GM12865 (cell line): ENCODE measurements at places on chromosomes 3 and 15.

DNA sequence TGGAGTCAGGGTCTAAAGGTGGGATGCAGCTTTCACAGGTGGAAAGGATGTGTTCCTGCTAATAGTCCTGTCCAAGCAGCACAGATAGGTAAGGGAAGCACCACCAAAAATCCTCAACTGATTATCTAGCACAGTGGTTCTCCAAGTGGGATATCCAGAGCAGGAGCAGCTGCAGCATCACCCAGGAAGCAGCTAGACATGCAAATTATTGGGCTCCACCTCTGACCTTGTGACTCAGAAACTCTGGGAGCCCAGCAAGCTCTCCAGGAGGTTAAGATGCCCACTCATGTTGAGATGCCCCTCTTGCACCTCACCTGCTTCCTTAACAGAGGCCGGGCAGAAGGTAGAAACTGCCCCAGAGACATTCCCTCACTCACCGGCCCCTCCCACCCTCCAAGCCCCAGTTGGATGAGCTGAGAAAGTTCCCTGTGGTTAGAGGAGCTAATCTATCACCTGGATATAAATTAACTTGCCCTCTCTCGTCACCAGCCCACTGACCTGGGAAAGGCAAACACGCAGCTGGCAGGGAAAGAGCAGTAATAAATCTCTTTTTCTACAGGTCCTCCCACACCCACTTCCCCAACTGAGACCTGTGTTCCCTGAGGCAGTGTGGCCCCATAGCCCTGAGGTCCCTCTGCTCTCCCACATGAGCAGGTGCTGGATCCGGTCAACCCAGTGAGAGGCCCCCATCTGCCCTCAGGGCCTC is 39.3 kb downstream of the ADCY5 start:
- DNase-seq: no peak

DNA sequence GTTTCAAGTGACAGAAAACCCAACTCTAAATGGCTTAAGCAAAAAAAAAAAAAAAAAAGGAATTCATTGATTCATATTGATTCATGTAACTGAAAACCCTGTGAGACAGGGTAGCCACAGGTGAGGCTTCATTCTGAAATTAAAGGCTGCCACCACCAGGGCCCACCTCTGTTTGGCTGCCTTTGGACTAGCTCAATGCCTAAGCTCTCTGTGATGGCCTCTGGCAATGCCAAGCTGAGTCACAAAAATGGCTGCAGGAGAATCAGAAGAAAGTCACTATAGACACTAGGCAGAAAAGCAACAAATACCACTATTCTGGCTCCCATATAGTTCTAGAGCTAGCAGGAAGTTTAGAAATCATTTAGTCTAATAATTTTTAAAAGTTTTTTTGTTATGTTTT is 38.2 kb upstream of the GYG1 start:
- no peak for DNase-seq

DNA sequence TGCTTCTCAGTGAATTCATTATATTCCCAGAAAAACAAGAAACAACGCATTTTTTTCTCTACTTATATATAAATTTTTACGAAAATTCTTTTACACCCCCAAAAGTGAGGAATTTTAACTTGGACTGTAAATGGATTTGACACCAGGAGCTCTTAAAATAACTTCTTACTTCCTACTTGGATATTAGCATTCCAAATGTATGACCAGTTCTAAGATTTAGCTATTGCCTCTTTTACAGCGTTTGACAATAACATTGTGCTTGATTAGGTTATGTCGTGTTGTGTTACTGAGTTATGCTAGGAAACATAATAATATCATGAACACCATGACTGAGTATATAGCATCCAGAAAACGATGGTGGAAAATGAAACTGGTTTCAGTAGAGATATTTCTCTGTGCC is 177.0 kb downstream of the CNTN6 start:
- DNase-seq: no peak

- DNase-seq: no peak
Observed at GRCh38 chr3:108134555-108134880, 43.7 kb upstream of the CD47 start.

DNA sequence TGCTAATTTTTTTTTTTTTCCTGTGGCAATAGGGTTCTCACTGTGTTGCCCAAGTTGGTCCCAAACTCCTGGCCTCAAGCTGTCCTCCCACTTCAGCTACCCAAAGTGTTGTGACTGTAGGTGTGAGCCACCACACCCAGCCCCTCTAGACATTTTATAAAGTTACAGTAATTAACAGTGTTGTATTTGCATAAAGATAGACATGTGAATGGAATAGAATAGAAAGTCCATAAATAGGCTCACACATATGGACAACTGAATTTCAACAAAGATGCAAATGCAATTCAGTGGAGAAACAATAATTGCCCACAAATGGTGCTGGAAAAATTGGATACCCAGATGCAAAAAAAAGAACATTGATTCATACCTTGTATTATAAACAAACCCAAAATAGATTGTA is 39.9 kb downstream of the PLS1 start:
- DNase-seq: no peak

GRCh38 chr15:35519541-35520149 is 26.3 kb downstream of the DPH6 start:
- DNase-seq: peak; percentile 51

GRCh38 chr15:85750319-85751290 is 44.1 kb downstream of the KLHL25 start:
- DNase-seq: no peak

DNA sequence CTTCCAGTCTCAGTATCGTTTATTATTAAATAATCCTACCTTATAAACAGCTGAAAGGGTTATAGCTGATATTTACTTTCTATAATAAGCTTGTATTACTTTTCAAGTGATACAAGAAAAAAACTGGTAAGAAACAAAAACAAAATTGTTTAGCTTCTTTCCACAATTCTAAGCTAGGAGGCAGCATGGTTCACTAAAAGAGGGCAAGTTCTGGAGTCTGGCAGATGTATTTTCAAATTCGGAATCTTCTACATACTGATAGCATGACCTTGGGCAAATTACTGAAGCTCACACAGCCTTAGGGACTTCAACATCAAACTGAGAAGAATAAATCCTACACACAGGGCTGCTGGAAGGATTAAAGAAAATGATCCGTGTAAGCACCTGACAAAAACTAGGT is 15.4 kb downstream of the C15orf62 start:
- DNase-seq: no peak

GRCh38 chr15:77569729-77570125 is 63.0 kb downstream of the LINGO1 start:
- DNase-seq: no peak

DNA sequence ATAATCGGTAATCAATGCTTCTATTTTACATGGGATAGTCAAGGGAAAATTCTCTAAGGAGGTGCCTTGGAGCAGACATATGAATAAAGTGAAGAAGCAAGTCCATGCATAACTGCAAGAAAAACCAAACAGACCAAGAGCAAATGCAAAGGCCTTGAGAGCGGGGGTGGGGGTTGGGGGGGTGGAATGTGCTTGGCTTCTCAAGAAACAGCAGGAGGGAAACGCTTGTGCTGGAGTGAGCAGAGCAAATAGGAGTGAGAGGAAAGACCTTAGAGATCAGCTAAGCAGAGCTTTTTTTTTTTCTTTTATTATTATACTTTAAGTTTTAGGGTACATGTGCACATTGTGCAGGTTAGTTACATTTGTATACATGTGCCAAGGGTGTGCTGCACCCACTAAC is 260.8 kb downstream of the ARPP21 start:
- DNase-seq: no peak

DNA sequence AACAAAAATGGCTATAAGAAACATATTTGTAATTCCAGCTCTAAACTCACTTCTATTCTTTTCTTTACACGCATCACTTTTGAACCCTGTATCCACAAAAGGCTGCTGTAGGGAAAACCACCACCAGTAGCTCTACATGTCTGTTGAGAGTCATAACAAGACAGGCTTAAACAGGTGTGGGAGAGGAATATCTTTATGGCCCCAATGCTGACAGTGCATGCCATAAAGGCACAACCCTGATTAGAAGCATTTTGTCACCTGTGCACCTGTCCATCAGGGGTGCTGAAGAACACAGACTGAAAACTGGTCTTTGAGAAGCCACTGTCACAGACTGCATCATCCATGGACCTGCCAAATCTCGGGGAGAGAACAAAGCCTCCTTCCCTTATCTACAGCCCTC is 11.6 kb upstream of the CSPG5 start:
- no peak for DNase-seq

GRCh38 chr15:50871832-50872231 is 36.7 kb upstream of the AP4E1 start:
- DNase-seq: no peak

- no peak for DNase-seq
Observed at GRCh38 chr3:190429681-190430080, 20.0 kb downstream of the TMEM207 start.

GRCh38 chr3:190619761-190620160 is 105.9 kb downstream of the IL1RAP start:
- DNase-seq: no peak

DNA sequence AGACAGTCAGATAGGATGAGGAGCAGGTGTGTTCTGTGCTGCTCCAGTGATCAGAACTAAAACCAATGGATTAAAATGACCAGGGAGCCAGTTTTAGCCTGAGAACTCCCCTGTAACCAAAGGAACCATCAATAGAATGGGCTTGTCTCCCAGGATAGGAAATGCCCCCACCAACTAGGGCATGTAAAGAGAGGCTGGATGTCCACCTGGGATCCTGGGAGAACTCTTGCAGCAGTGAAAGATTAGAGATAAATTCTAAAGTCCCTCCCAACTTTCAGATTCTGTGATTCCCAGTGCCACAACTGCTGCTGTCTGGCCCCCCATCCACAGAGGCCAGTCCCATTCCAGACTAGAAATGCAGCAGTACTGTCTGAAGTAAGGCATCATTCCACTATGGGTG is 33.8 kb downstream of the HDC start:
- DNase-seq: no peak

GRCh38 chr3:116870379-116870778 is 160.8 kb downstream of the TUSC7 start:
- no peak for DNase-seq

GRCh38 chr3:120160050-120160449 is 65.8 kb upstream of the GSK3B start:
- no peak for DNase-seq

- no peak for DNase-seq
Observed at GRCh38 chr15:80582816-80583423, 112.2 kb upstream of the ABHD17C start.

DNA sequence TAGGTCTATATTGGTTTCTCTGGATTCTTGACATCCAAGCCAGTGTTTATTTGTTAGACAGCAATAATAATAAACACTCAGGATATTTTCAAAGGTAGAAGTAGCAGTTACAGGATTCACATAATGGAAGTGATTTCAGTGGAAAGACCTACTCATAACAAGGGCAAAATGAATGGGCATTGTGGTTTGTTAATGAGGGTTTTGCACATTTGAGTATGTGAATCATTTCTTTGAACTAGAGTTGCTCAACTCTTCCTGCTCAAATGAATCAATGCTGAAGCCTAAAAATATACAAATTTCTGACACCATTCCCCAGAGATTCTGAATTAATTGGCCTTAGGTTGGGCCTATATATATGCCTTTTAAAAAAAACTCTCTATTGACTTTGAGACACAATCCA is 4.1 kb upstream of the COL6A5 start:
- DNase-seq: no peak

GRCh38 chr15:81828135-81828534 is 217.7 kb downstream of the MEX3B start:
- DNase-seq: no peak

GRCh38 chr3:152353578-152353977 is 84.8 kb downstream of the MBNL1 start:
- DNase-seq: no peak

- no peak for DNase-seq
Observed at GRCh38 chr3:184399410-184399809, 19.6 kb downstream of the CHRD start.

DNA sequence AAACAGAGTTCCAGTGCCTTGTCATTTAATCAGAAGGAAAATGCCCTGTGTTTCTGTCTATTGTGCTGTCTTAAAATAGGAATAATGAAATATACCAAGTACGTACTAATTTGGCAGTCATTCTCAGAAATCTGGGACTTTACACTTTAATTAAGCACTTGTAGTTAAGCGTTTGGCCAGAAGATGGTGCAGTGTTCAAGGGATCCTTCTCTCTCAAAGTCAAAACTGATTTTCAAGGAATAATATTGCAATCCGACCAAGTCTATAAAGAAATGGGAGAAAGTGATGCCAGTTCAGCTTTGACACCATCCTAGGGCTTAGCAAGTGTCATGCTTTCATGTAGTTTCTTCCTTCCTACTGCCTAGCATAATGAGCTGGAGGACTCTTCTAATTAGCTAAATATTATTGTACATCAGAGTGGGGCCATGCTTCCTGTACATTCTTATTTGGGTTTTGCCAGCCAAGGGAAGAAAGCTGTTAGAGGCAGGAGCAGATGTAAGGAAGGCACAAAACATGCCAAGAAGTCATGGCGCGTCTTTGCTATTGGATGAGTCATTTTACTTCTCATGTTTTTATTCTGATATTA is 64.8 kb downstream of the SAMMSON start:
- DNase-seq: peak; percentile 37
